ENCODE measurements at places on chromosomes 11 and 22. TPM values are rescaled to one million over a fixed set of nuclear protein-coding genes. Genes with fewer than 3 reads are reported as not detected.

The KRTAP5-10 gene
- not detected for total RNA-seq

The ACO2 gene
- 77.2 TPM for total RNA-seq

The HOATZ gene
- not detected for total RNA-seq

The OR5P2 gene
- total RNA-seq, result not detected

The TST gene
- total RNA-seq, result 10.7 TPM

The RIMBP3C gene
- total RNA-seq, result 0.34 TPM

The GGTLC3 gene
- not detected for total RNA-seq

The SLC37A2 gene
- total RNA-seq, result 0.52 TPM
